ENCODE measurements at places on chromosomes 1 and 21.

- DNase-seq: no peak
Observed at GRCh38 chr21:43734928-43735229, 15.9 kb downstream of the PDXK start.

DNA sequence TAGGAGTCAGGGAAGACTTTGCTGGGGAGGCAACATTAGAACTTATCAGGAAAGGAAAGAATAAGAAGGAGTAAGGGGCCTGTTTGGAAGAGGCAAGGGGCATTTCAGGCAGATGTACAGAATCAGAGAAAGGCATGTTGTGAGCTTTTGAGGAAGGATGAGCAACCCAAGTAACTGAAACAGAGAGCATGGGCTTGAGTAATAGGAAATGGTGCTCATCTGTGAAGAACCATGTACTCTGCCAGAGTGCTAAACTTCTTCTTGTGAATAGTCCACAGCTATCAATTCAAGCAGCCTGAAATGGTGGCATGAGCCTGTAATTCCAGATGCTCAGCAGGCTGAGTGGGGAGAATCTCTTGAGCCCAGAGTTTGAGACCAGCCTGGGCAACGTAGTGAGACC is 19.2 kb upstream of the PIGK start:
- no peak for DNase-seq

- DNase-seq: no peak
Observed at GRCh38 chr1:220457957-220458609, 69.9 kb upstream of the MARK1 start.

DNA sequence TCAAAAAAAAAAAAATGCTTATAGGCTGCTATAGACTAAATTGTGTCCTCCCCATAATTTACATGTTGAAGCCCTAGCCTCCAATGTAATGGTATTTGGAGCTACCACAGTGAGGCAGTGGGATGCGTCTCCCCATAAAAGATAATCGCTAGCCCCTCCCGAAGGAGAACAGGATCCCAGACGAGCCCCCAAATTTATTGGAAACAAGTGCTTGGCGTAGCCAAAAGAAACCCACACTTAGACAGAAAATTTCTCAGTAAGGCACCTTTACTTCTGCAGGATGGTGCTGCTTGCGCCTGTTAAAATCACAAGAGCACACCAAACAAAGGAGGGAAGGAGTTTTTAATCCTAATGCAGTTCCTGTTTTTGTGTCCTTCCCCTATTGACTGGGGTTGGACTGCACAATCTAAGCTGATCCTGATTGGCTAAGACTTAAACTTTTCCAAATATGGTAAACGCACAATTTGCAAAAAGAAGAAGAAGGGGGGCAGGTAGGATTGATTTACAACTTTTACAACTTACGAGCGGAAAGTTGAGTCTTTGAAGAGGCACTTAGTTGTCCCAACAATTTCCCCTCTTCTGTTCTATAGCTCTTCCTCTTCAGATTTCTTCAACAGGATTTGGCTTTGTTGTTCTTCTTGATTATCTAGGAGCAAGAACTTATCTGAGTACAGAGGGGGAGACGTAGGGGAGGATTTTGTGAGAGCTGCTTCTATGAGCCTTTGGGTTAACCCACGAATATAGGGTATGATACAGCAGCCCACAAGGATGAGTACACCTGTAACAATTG is 3.0 kb upstream of the IPP start:
- DNase-seq: no peak

DNA sequence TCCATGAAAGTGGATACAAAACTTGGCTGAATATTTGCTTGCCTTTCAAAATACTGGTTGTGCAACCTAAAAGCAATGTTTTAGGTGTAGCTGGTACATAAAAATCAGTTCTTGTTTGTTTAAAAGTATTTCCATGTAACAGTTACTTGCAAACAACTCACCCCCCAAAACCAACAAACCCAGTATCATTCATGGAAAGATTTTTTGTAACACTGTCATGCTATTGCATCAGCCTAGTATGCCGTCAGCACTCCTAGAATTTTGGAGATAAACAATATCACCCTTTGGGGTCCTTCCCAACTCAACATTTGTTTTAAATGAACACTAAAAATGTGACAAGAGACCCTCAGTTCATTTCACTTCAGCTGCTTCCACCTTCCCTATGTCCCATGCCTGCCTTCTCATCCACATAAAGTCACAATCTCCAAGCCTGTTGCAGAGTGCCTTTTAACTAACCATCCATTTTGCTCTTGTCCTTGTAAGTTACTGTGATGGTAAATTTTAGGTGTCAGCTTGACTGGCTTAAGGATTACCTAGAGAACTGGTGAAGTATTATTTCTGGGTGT is 425.3 kb downstream of the DUSP10 start:
- no peak for DNase-seq
